ENCODE measurements at places on chromosomes 2 and 18. TPM values are rescaled to one million over a fixed set of nuclear protein-coding genes. Genes with fewer than 3 reads are reported as not detected.

Gene NEUROD1
- not detected for total RNA-seq

Gene KIF1A
- 0.17 TPM for total RNA-seq

Gene PLGLB1
- 4.0 TPM for total RNA-seq

Gene SGO2
- total RNA-seq: 26.0 TPM

Gene IL1RL2
- not detected for total RNA-seq
